ENCODE measurements at places on chromosomes 16 and 17.

DNA sequence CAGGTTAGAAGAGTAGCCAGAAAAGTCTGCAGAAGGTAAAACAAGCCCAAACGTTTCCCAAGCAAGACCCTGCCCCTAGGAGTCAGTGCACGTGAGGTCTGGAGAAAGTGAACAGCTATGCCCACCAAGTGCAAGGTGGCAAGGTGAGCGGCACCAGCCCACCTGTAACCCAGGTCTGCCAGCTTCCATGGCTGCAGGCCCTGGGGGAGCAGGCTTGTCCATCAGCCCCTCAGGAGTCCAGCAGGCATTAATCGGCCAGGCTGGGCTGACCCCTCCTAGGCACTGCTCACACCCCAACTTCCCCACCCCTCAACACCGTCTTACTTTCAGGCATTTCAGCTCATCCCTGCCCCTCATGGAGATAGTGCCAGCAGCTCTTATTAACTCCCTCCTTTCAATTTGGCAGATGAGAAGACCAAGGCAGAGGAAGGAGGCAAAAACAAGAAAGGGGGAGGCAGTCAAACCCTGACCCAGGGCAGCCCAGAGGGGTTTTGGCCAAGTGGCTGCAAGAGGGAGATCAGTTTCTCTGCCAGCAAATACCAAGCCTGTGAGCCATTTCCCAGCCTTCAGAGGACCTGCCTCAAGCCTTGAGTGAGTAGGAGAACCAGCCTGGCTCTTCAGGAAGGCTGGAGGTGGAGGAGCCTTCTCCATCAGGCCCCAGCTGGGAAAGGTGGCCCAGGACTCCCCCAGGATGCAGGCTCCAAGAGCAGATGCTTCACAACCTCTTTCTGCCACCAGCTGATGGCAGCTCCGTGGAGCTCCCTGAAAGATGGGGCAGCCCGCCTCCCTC is 14.7 kb downstream of the BEAN1 start:
- no peak for DNase-seq
- H3K27me3 ChIP-seq = no peaks in the 10 kb centered on the region
- no peak overlapping the region for H3K27ac ChIP-seq
- no peaks in the 10 kb centered on the region for H3K4me1 ChIP-seq

- no peak for DNase-seq
- H3K4me3 ChIP-seq = no peak overlapping the region
- peaks cover 38% of the 10 kb centered on the region for H3K4me1 ChIP-seq
- H3K27ac ChIP-seq = no peak overlapping the region
- H3K36me3 ChIP-seq = no peaks in the 10 kb centered on the region
These were observed 29.7 kb downstream of the RTN4RL1 start for GRCh38 chr17:1995321-1995892.

GRCh38 chr17:56656701-56657327 is 63.3 kb downstream of the NOG start:
- no peaks in the 10 kb centered on the region for H3K27me3 ChIP-seq
- DNase-seq = no peak
- H3K27ac ChIP-seq = no peak overlapping the region
- no peaks in the 10 kb centered on the region for H3K36me3 ChIP-seq
- H3K4me1 ChIP-seq = no peaks in the 10 kb centered on the region
- no peak overlapping the region for H3K4me3 ChIP-seq

DNA sequence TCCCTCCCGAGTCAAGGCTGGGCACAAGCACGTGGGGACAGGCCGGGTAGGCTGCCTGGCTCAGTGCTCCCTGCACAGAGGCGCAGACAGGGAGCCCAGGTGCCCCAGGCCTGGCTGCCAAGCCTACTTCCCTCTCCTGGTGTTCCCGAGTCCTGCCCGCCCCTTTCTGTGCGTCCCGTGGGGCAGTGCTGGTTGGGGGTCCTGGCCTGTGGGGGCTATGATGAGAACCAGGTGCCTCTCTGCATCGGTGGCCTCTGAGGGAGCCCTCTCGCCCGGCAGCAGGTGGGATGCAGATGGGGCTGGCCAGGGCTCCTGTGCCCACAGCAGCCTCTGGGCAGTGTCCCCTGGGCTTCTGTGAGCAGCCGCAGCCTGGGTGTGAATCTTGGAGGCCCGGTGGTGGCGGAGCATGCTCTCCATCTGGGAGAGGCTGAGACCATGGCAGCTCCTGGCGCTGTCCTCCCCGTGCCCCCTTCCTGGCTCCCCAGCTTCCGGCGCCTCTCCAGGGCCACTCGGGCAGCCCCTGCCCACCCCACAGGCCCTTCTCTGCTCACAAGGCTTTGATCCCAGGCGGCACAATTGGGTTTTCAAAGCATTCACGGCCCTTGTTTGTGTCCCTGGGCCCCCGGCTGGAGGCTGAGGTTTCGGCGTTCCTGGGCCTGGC is 7.2 kb downstream of the CENPX start:
- H3K4me1 ChIP-seq = no peaks in the 10 kb centered on the region
- DNase-seq = no peak
- H3K27ac ChIP-seq = no peak overlapping the region
- no peaks in the 10 kb centered on the region for H3K27me3 ChIP-seq
- H3K4me3 ChIP-seq = no peak overlapping the region

- H3K4me3 ChIP-seq = no peak overlapping the region
- H3K4me1 ChIP-seq = peaks cover 8% of the 10 kb centered on the region
- H3K36me3 ChIP-seq = peaks cover 44% of the 10 kb centered on the region
- peak overlapping the region; percentile 56 for H3K27ac ChIP-seq
- DNase-seq = peak; percentile 25
These were observed 28.3 kb downstream of the TTC19 start for GRCh38 chr17:16027708-16028584.

Measured in thyroid gland (tissue), 4 donors.